ENCODE measurements at places on chromosomes 5 and 9.

DNA sequence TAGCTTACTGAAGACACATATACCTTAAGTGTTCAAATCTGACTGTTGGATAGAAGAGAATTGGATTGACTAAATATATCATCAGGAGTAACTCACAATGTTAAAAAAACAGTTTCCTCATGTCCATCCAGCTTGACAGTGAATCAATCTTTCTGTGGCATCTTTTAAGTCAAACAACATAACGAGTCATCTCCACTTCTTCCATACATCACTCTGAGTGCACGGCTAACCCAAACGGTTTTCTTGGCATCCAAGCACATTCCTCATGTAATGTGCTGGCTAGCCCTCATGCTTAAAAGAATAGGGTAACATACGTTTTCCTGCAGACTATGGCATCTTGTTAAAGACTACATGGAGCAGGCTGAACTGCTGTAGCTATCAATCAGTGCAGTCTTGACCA, 291.5 kb upstream of the TRPC7 start:
- DNase-seq, result no peak

DNA sequence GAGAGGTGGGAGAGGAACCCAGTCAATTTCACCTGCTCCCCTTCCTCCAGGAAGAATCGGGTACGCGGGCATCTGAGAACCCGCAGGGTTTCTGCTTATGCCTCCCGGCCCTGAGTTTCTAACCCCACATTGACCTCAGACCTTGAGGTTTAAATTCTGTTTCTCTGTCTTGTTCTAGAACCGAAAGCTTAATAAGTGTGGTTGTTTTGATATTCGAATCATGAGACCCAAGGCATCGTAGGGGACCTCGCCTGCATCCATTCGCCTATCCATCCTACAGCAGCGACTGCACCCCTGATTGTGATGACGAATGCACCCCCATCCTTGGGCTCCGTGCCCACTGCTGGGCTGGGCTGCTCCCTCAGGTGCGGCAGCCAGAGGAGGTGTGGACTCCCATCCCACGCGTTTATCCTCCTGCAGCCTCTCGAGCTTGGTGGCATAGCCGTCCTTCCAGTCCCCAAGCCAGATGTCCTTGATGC, 80.8 kb upstream of the IER5L start:
- no peak for DNase-seq

GRCh38 chr9:78848061-78848460, 551.1 kb downstream of the PSAT1 start:
- DNase-seq, result no peak

- DNase-seq, result no peak
Observed at GRCh38 chr9:93244510-93245436, 60.8 kb downstream of the WNK2 start.

DNA sequence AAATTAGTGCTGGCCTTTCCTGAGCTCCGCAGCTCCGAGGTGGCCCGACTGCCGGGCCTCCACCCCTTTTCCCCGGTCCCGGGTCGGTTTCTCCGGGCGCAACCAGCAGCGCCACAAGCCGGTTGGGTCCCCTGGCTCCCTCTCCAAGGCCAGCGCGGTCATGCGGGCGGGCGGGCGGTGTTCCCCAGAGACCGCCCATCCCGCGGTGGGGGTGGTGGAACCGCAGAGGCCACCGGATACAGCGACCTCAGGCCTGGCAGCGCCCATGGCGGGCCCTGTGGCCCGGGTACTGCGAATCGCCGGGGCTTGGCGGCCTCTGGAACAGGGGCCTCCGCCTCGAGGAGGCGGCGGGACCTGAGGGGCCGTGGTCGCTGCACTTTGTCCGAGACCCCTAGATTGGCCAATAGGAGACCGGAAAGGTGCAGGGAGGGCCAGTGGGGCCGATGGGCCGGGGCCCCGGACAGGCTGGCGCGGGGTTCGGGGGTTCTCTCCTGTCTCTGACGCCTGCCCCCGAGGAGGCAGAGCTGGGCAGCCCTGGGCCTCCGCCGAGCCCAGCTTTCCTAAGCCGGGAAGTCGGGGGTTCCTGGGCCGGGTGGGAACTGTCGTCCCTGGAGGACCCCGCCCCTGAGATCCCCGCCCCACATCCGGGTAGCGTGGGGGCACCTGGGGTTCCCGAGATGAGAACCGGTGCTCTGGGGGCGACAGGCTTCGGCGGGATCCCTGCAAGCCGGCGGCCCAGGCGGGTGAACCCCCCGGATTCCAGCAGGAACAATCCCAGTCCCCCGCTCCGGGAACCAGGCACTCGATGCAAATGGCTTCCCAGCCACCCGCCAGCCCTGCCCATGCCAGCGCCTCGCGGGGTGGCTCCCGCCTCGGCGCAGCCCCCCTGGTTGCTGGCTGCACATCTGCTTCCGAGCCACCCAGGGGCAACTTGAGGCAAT, 293.9 kb downstream of the ZSWIM6 start:
- DNase-seq, result peak; percentile 32

GRCh38 chr9:88873635-88874034, 117.6 kb upstream of the S1PR3 start:
- no peak for DNase-seq

GRCh38 chr5:26719803-26720202, 318.6 kb downstream of the CDH9 start:
- no peak for DNase-seq

DNA sequence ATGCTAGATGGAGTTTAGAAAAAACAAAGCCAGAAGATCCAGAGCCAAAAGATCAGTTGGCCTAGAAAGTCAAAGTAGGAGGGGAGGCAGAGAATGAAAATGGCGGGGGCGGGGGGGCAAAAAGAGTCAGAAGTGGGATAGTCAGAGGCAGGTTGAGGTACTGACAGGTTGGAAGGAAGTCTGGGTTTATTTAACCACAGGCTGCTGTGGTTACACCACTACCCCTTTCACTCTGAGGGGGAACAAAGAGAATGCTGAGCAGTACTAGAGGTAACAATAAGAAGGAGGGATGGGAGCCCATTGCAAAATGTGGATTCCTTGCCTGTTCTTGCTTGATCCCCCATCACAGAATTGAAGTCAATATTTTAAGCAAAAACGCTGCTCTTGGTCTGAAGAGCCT, 111.8 kb downstream of the CAVIN4 start:
- no peak for DNase-seq

GRCh38 chr5:115857057-115857479, 15.3 kb downstream of the AP3S1 start:
- DNase-seq, result no peak

- DNase-seq, result no peak
Observed at GRCh38 chr9:12680341-12680740, 12.8 kb upstream of the TYRP1 start.

DNA sequence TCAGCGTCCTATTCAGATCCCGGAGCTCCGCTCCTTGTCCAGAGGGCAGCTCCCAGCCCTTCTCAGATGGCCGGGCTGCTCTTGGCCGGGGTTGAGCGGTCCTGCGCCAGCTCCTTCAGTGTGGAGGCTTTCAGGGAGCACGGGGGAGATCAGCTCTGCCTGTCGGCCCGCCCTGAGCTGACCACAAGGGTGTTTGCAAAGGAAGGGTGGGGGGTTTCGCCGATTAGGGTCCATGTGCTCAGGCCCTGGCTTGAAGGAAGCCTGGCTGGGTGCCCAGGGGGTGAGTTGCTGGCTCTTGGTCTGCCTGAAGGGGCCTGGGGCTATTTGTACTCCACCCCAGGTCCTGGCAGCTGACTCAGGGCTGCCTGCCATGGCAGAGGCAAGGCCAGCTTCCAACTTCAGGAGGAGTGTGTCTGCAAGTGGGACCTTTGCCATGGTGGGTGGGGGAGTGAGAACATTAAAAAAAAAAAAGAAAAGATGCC, 250.1 kb upstream of the KLF4 start:
- no peak for DNase-seq

GRCh38 chr5:159337016-159337955, 7.0 kb upstream of the IL12B start:
- no peak for DNase-seq

DNA sequence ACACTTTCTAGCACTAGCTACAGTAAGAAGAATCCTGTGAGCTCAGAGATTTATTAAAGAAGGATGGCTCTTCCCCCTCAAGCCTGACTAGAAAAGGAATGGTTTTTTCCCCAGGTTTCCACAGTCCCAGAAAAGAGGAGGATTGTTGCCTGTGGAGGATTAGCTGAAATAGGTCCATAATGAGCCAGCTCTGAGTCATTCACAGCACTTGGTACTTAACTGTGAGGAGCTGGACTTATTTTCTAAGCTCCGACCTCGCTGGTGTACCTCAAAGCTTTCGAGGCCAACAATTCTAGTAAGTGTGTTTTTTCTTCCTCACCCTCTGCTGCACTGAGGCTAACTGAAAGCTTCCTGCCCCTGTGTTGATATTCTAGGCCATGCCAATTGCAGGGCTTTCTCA, 222.5 kb upstream of the IL12B start:
- no peak for DNase-seq

- peak; percentile 45 for DNase-seq
Observed at GRCh38 chr5:83473346-83474160, 2.0 kb downstream of the VCAN start.

DNA sequence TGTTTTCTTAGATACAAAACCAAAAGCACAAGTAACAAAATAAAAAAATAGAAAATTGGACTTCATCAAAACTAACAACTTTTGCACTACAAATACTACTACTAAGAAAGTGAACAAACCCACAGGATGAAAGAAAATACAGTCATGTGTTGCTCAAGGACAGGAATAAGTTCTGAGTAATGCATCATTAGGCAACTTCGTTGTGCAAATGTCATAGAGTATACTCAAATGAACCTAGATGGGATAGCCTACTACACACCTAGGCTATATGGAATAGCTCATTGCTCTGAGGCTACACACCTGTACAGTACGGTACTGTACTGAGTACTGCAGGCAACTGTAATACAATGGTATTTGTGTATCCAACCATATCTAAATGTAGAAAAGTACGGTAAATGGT, 88.3 kb downstream of the RAPGEF1 start:
- no peak for DNase-seq

DNA sequence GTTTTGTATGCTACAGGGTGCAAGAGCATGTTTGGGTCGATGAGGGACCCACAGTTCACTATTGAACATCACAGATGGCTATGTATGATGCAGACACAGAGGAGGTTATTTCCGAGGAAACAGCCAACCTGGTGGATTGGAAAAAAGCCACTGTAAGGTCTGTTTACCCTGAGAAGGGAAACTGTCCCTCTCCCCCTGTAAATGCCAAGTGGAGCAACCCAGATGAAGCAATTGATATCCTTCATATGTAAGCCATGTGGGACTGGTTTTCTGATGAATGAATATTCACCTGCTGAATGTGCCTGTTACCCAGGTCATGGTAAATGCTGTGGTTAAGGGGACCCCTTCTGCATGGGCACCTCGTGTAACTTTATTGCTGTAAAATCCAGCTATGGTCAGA, 14.8 kb upstream of the CTSV start:
- no peak for DNase-seq

DNA sequence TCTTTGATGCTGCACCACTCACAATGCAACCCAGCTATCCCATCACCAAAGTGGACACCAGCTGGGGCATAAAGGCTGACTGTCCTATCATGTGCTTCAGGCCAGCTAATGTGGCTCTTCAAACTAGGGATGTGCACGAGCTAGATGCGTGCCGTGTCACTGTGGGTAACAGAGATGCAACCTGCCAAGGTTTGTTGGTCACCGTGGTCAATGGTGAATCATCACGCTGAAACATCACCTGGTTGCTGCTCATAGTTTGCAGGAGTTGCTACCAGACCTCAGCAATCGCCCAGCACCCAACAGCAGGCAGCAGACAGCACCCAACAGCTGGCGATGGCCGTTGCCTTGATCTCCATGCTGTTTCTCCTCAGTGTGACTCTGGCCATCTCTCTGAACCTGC, 2.1 kb upstream of the PCDHGA1 start:
- DNase-seq, result no peak

GRCh38 chr9:110782701-110783100, 114.1 kb downstream of the MUSK start:
- no peak for DNase-seq

GRCh38 chr5:9058161-9058560, 487.7 kb downstream of the SEMA5A start:
- DNase-seq, result no peak

GRCh38 chr5:171661143-171661542, 124.5 kb upstream of the SMIM23 start:
- no peak for DNase-seq

DNA sequence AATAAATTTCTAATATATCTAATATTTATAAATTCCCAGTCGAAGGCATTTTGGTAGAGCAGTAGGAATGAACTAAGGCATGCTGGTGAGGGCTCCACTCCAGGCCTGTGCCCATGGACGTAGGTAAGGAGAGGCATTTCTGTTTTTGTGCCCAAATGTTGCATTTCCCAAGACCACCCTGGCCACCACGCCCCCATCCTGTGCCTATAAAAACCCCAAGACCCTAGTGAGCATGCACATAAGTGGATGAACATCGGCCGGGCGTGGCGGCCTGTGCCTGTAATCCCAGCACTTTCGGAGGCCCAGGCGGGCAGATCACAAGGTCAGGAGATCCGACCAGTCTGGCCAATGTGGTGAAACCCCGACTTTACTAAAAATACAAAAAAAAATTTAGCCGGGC, 10.1 kb upstream of the MTMR12 start:
- no peak for DNase-seq

- no peak for DNase-seq
Observed at GRCh38 chr5:25005431-25005830, 360.7 kb upstream of the CDH10 start.

- DNase-seq, result peak; percentile 49
Observed at GRCh38 chr5:144275329-144275728, 104.7 kb downstream of the KCTD16 start.

GRCh38 chr9:21001581-21001980, 29.9 kb downstream of the HACD4 start:
- no peak for DNase-seq

All from NCI-H1930 (cell line).